NCI-H1417 treated with DMSO at 0.1 percent for 48 hours (cell line): ENCODE measurements at places on chromosomes 16 and 17.

DNA sequence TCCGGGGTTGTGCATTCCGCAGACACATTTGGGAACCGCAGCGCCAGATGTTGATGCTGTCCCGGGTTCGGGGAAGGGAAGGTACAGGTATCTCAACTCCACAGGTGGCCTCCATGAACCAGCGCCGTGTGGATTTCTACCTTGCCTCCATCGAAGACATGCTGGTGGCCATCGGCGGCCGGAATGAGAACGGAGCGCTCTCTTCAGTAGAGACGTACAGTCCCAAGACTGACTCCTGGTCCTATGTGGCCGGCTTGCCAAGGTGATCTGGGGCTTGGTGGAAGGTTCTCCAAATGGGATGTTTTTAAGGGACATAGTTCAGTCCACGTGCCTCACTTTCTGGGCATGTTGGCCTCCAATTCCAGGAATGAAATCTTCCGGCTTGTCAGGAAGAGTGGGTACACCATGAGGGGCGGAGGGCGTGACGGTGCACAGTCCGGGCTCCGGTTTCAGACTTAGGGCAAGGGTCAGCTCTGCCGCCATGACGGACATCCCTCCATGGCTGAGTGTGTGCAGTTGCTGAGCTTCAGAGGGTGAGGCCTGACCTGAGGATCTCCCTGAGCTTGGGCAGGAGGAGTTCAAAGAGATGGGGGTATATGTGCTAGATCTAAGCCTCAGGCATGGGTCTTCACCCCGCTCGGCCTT, 11.5 kb downstream of the KLHL36 start:
- no peak for DNase-seq

DNA sequence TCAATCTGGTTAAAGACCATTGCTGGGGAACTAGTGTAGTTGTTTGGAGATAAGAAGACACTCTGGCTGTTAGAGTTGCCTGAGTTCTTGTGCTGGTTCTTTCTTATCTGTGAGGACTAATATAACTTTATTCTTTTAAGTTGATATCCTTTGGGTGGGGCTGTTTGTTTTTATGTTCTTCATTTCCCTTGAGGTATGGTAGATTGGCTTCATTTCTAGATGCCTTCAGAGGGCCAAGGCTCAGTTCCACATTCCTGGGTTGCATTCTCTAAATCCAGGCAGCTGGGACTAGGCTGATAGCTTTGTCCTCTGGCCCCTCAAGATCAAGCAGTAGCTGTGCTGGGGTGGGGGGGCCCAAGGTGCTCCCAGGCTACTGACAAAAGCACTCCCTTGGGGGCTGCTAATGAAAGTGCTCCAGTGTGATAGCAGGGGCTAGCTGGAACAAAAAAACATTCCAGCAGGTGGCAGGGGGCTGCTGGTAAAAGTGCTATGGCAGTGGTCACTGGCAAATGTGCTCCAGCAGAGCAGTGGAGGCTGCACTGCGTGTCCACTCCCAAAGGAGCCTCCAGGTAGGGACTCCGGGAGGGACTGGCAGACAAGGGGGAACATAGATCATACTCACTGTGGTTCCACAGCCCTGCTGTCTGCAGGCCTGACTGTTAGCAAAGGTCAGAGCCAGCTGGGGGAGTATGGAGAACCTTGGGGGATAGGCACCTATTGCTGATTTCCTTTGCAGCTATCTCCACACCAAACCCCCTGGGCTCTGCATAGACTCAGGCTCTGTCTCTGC, 45.9 kb upstream of the KCNJ16 start:
- DNase-seq = no peak

GRCh38 chr16:63663155-63663554, 1458.7 kb downstream of the CDH11 start:
- no peak for DNase-seq

DNA sequence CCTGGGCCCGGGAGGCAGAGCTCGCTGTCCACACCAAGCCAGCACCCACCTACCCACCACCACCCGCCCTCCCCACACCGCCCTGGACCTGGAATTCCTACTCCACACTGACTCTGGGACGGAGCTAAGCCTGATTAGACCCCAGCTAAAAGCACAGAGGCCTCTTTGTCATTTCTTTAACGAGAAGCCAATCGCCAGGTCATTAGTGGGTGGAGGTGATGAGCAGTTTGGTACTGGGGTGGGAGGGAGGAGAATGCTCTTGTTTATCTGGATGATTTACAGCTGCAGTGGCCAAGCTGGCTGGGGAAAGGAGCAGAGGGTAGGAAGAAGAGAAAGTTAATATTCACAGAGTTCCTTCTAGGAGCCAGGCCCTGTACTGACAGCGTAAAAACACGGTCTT, 6.0 kb upstream of the BHLHA9 start:
- no peak for DNase-seq

- no peak for DNase-seq
These were observed 44.6 kb downstream of the MARVELD3 start for GRCh38 chr16:71670537-71670936.

- DNase-seq = peak; percentile 62
These were observed 37.8 kb downstream of the MSI2 start for GRCh38 chr17:57294101-57294500.

- no peak for DNase-seq
These were observed 41.9 kb downstream of the MEAK7 start for GRCh38 chr16:84462296-84463210.

GRCh38 chr16:58577141-58577540, 52.5 kb downstream of the CNOT1 start:
- no peak for DNase-seq

DNA sequence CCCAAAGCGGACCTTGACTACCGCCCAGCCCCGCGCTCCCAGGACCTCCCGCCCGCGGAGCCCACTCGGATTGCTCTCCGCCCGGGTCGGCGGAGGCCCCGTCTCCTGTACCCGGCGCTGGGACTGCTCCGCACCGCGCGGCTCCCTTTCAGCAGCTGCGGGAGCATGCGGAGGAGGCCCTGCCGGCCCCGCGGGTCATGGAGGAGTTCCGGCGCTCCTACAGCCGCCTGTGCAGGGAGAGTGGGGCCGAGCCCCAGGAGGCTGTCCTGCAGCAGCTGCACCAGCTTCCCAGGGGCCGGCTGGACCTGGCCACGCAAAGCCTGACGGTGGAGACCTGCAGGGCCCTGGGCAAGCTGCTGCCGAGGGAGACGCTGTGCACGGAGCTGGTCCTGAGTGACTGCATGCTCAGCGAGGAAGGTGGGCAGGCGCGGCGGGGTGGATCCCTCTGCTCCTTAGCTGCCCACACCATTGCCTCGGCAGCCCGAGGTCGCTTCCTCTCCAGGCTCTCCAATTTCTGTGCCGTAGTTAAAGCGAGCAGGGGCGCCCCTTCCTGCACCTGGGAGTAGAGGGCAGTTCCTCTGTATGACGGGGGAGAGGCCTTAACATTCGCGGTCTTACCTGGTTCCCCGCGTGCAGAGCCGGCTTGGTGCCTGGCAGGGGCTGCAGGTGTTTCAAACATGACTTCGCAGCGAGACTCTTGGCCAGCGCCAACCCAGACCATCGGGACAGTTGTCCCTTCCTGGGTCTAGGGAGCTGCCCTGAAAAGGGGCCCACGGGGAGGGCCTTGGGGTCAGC, 539 bp downstream of the LRRC45 start:
- no peak for DNase-seq

DNA sequence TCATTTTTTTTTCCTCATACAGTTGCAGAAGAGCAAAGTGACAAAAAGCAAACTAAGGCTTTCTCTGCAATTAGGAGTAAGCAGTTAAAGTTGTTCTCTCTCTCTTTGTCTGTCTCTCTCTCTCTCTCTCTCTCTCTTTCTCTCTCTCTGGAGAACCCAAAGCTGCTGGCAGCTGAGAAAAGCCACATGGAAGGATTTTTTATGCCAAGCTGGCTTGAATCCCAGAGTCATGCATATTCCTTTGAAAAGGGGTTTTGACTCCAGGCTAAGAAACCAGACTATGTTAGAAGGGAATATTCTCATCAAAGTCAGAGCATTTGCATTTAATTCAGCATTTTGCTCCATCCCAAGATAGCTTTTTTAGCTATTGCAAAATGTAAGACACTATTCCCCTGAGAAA, 1114.2 kb upstream of the GOT2 start:
- no peak for DNase-seq

GRCh38 chr16:12896562-12896961, 4.8 kb upstream of the SHISA9 start:
- no peak for DNase-seq

DNA sequence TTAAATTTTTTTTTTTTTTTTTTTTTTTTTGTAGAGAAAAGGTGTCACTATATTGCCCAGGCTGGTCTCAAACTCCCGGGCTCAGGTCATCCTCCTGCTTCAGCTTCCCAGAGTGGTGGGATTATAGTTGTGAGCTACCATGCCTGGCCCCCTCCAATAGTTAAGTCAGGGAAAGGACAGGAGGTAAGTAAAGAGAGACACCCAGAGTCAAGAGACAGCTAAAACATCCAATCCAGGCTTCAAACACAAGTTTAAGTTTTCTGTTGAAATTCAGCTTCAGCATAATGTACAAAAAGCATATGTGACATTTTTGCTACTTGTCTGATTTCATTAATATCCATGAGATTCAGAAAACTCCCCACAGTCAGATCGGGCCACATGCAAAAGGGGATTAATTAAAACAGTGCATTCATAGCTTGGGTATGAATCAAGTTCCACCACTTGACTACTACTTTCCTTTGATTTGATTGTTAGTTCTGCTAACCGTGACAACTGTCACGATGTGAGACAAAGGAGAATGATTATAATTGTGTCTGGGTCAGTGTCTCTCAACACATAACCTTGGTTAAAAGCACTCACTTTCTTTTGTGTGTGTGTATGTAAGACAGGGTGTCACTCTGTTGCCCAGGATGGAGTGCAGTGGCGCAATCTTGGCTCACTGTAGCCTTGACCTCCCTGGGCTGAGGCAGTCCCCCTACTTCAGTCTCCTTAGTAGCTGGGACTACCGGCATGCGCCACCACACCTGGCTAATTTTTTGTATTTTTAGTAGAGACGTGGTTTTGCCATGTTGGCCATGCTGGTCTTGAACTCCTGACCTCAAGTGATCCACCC, 184.9 kb downstream of the PARN start:
- no peak for DNase-seq

GRCh38 chr16:75733305-75734211, 7.3 kb upstream of the CPHXL start:
- DNase-seq = no peak

DNA sequence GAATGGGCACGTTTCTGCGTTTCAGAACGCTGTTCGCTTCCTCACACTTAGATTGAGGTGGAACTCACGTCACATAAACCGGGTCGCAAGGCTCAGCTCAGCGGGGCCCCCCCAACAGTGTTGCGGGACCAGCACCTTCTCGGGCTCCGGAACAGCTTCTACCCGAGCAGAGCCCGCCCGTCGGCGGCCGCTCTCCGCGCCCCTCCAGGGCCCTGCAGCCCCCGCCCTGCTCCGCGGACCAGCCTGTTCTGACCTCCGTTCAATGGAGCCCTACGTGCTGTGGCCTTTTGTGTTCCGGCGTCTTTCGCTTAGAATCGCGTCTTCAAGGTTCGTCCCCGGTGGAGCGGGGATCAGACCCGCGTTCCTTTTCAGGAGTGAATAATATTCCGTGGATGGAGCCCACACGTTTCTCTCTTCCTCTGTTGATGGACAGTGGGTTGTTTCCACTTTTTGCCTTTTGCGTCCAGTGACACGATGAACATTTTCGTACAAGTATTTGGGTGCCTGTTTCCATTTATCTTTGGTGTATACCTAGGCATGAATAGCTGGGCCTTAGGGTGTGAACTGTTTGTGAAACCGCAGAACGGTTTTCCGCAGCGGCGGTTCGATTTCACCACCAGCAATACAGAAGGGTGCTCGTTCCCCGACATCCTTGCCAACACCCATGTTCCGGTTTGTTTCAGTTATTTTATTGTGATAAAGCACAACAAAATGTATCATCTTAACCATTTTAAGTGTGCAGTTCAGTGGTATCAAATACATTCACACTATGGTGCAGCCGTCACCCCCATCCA, 2.3 kb upstream of the SLC22A31 start:
- DNase-seq = no peak

DNA sequence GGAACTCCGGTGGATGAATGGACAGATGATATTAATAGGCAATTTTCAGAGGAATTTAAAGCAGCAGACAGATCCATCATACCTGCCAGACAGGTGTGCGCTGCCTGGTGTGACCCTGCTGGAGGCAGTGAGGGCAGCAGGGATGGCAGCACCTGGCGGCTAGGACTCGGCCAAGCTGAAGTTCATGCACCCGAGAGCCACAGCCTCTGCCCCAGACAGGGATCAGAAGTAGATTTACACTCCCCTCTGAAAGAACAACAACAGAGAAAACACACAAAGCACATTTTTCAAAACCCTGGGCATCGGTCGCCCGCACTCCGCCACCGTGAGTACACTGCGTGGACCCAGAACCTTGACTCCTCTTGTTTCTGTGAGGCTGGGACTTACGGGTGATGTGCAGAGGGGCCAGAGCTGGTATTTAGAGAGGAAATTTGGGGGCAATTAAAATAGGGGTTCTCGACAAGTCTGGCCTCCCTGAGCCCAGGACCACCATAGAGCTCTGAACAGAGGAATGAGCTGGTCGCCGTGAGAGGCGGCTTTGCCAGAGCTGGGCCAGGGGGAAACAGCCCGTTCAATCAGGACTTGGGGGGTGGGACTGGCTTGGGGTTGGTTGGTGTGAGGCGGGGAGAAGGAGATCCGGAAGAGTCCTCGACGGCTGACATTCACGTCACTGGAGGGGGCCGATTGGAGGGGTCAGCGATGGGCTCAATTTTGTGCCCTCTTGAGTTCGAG, 101.0 kb downstream of the METRNL start:
- DNase-seq = no peak

DNA sequence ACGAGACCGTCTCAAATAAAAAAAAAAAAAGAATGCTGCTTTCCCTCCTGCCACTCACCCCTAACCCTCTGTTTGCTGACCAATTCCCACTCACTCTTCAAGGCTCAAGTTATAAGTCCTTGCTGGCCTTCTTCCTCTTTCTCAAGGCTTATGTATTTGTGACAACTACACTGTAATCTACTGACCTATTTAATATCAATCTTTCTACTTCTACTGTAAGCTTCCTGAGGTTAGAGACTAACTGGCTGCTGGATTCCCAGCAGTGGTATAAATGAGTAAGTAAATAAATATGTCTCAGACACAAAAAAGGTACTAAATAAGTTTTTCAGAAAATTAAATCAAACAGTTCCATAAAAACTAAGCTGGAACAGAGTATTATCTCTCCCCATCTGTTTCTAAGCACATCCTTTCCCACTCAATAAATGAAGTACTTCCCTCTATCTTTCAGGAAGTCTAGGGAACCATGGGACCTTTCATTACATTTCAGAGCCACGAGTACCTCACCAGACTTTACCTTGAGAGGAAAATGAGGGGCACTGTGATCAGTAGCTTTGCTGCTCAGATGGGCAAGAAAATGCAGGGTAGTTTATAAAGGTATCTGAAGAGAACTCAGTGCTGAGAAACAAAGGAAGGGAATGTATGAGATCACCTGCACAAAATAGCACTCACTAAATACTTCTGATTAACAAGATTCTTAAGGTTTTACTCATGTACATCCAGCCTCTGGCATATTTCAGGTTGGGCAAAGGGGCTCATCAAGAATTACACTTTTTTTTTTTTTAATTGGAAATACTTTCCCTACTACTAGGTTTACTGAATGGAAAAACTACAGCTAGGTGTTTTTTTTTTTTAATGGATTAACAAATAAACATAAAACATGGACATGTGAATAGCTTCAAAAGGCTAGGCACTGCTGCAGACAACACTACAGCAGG, 10.8 kb downstream of the SSH2 start:
- no peak for DNase-seq
